Activated T-cell treated with anti-CD3 and anti-CD28 coated beads, Interleukin-2, amount 50 U/mL, for 48 hours (primary cell): ENCODE measurements at places on chromosomes 12 and 14.

DNA sequence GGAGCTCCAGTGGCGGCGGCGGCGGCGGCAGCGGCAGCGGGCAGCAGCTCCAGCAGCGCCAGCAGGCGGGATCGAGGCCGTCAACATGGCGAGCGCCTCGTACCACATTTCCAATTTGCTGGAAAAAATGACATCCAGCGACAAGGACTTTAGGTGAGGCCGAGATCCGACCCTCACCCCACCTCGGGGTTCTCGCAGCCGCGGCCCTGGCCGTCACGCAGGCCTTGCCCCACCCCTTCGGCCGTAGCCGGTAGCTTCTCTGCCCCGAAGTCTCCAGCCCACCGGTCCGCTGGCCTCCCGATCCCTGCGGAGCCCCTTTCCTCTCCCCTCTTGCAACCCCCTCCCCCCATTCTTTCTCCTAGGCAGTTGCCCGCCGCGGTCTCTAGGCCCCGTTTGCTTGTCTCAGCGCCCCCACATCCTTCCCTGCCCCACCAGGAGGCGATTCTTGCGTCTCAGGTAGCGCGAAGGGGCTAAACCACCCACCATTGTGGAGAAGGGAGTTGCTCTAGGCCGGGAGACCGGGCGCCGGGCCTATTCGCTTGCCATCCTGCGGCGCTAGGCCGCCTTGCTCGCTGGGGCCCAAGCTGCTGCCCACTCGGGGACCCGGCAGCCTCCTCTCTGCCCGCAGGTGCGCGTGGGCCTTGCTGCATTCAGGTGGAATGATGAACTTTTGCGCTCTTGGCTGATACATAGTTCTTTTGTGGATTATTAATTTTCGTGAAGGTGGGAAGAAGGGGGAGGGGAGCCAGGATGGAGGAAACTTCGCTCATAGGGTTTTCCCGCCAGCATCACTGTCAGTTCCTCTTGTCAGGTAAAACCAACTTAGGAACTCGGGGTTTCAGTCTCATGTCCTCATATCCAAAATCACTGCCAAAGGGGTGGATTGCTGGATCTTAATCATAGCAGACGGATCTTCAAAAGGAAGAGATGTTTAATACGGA lies 745 bp downstream of the CAND1 start:
- peak; percentile 68 for DNase-seq

DNA sequence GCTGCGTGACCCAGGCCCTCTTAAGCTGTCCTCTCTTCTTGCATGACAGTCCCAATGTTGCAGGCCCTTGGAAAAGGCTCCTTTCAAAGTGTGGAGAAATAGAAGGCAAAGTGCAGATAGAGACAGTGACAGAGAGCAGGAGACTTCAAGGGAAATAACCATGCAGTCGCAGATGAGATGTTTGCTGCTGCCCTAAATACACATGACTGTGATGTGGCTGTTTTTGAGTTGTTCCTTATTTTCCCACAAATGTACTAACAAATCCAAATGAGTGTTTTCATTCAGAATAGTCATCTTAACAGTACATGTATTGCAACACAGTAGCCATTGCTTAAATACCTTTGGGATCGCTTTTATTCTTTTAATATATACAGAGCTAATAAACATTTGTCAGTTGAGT lies 101.6 kb downstream of the SLC15A5 start:
- no peak for DNase-seq

DNA sequence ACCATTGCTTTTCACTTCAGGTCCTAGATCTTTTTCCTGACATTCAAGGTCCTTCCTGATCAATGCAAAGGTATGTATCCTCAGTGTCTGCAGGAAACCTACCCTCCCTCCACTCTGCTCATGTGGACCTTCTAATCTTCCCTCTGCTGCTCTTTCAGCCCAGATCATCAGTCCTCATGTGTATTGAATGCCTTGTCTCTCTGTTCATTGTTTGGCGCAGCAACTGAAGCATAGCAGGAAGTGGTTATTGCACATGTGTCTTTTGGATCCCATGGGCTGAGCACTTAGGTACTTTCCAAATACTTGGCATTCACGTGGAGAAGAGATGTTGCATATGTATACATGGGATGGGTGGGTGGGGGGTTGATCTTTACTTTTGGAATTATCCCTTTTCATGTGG lies 4.3 kb upstream of the NIN start:
- no peak for DNase-seq

- no peak for DNase-seq
These were observed 56.2 kb downstream of the TEAD4 start for GRCh38 chr12:3015356-3015755.

GRCh38 chr14:89507521-89507920 lies 90.5 kb upstream of the FOXN3 start:
- DNase-seq: no peak

DNA sequence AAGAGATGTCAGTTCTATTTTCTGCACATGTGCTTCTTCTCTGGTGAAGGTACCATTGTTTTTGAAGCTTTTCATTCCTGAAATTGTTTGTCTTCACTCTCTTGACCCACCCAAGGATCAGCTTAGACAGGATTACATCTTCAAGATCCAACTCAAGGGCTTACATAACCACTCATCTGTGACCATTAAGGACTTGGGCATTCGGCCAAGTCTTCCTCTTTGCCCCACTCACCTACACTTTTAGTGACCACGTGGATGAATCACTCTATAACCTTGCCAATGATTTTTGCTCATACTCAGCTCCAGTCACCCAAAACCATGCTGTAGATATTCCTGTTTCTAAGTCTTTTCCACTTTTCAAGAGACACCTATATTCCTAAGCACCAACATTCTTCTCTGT lies 36.5 kb upstream of the SSTR1 start:
- DNase-seq: no peak

GRCh38 chr12:116703214-116703795 lies 34.6 kb downstream of the SPRING1 start:
- peak; percentile 75 for DNase-seq

DNA sequence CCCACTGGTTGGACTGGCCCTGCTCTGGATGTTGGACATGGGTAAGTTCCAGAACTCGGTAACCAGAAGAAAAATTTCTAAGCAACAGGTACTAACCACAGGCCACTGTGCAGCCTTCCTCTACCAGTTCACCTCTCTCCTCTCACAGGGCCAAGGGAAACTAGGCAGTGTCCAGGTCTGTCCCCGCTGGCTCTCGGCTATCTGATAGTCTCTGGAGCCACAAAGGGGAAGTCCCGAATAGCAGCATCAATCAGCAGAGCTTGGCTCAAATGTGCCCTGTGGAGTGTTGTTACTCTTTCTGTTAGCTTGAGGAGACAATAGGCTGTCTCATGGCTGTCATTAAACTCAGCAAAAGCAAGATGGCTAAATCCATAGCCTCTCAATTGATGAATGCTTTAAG lies 73.2 kb downstream of the TSPAN11 start:
- no peak for DNase-seq

DNA sequence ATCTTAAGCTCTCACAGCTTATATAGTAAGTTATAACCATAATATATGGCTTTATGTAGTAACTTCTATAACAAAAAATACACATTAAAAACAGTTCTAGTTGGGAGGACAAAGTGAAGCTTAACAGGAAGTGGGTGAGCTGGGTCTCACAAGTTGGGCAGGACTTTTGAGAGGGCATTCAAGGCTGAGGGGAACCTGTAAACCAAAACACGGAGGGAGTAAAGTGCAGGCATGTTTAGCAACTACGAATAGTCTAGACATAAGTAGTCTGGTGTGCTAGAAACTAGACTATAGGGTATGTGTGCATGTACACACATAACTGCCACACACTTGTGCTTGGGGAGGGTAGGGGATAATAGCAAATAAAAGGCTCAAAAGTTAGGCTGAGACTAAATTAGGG lies 14.2 kb upstream of the NEK9 start:
- DNase-seq: no peak

- DNase-seq: no peak
These were observed 9.7 kb downstream of the WSB2 start for GRCh38 chr12:118050972-118051910.

DNA sequence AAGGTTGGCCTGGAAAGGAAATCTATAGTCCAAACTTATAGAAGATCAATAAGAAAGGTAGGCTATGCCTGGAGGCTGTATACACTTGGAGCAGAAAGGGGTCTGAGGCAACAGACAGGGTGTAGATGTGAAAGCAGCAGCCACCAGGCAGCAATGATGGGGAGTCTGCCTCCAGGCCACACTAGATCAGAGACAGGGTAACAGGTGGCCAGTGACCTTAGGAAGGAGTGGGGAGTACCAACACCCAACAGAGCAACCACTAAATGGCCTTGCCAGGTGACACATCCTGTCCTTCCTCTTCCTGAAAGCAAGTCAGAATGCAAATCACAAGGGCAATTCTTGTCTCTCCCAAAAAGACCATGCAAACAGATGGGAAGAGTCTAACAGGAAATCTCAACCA lies 46.4 kb upstream of the NID2 start:
- no peak for DNase-seq
